ENCODE measurements at places on chromosomes 1 and 21.
A peak's percentile ranks its signal among the peaks of the same experiment; 100 is the strongest.

GRCh38 chr1:2085080-2085479 lies 34.9 kb downstream of the PRKCZ start:
- no peak for DNase-seq

GRCh38 chr1:100606438-100606837 lies 68.5 kb downstream of the GPR88 start:
- DNase-seq, result no peak

DNA sequence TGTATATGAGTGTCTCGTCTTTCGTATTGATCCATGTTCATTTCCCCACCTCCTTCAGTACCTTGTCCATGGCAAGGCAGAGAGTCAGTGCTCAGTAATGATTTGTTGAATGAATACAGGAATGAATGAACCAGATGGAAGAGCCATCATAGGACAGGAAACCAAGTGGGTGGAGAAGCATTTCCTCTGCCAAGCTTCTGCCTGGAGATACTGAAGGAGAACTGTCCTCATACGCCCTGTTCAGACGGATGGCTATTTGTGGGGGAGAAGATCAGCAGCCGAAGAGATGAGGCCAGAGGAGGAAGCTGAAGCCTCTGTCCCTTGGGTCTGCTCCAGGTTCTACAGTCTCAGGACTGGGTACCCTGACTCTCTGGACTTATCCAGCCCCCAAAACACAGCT lies 5.8 kb downstream of the FAM43B start:
- DNase-seq, result no peak

DNA sequence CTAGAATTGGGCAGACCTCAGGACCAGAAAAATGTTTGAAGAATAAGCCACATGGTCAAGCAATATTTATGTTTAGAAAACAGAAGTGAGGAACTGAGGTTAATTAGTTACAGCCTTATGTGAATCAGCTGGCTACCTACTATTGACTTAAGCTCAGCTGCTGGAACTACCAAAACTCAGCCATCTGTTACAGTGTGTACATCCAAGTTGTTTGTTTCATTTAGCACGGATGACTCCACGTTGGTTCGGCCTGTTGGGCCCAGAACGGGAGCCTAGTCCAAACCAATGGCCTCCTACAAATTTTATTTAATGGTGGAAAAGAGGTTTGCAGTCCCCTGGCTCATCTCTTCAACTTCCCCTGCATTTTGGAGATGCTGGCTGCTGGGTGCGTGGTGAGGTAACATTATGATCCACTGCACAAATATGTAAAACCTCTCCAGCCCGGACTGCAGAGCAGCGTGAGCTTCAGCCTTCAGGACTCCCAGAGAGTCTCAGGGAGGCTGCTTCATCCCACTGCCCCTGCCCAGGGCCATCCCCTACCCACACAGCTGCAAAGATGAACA lies 143.4 kb downstream of the ZZZ3 start:
- no peak for DNase-seq

DNA sequence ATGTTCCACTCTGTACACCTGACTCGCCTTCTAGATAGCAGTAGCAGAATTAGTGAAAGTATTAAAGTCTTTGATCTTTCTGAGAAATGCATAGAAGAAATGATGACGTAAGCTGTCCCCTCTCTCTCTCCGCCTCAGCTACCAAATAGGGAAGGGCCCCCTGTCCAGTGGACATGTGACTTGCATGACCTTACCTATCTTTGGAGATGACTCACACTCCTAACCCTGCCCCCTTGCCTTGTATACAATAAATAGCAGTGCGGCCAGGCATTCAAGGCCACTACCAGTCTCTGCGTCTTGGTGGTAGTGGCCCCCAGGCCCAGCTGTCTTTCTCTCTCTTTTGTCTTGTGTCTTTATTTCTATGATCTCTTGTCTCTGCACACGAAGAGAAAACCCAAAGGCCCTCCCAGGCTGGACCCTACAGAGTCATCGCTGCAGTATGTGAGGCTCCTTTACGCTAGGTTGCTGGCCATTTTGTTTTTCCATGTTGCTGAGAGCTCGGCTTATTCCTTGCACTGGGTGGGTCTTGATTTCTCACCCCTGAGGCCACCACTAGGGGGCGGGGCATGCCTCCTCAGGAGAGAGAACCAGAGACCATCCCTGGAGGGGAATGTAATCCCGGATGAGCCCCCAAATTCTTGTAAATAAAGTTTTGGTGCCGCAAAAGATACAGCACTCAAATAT lies 16.0 kb upstream of the ZBTB8B start:
- no peak for DNase-seq

- DNase-seq, result no peak
Measured at GRCh38 chr1:152681616-152682015, 4.3 kb upstream of the LCE2B start.

DNA sequence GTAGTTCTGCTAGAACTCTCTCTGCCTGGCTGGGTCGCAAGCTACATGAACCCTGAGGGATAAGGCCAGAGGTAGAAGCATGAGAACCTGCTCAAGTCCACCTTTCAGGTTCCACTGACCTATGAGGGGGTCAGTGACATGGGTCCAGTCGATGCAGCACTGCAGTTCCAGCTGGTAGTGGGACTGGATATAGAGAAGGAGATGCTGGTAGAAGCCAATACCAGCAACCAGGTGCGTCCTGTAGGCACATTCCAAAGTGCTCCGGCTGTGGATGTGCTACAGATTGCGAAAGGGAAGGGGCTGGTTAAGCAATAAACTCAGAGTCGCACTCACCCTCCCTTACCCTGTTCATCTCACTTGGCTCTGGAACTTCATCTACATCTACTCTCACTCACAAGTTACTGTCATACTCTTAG lies 5.7 kb downstream of the SMG5 start:
- DNase-seq, result no peak

GRCh38 chr1:9553736-9554144 lies 14.5 kb downstream of the SLC25A33 start:
- DNase-seq, result no peak

- no peak for DNase-seq
Measured at GRCh38 chr1:1915911-1916840, 1.1 kb downstream of the CALML6 start.

DNA sequence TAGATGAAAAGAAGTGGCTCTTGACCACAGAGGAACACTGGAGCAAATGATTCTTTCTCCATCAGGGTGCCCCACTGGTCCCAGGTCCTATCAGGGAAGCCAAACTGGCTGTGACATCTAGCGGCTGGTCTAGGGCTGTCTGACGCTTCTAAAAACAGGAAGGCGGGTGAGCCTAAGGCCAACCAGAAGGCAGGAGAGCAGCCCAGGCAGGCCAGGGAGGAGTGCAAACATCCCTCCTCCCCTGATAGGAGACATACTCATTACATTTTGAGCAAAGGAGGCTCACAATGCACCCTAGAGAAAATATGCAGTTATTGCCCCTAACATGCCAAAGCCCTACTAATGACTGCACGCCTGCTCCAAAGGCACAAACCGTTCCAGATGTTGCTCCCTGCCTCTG lies 10.4 kb upstream of the FOXE3 start:
- no peak for DNase-seq

GRCh38 chr21:42490720-42491119 lies 5.3 kb downstream of the RSPH1 start:
- no peak for DNase-seq

- no peak for DNase-seq
Measured at GRCh38 chr21:17050156-17050555, 462.7 kb upstream of the CXADR start.

- DNase-seq, result no peak
Measured at GRCh38 chr1:101388904-101389546, 152.2 kb downstream of the S1PR1 start.

- DNase-seq, result no peak
Measured at GRCh38 chr21:15277466-15277865, 212.7 kb upstream of the NRIP1 start.

DNA sequence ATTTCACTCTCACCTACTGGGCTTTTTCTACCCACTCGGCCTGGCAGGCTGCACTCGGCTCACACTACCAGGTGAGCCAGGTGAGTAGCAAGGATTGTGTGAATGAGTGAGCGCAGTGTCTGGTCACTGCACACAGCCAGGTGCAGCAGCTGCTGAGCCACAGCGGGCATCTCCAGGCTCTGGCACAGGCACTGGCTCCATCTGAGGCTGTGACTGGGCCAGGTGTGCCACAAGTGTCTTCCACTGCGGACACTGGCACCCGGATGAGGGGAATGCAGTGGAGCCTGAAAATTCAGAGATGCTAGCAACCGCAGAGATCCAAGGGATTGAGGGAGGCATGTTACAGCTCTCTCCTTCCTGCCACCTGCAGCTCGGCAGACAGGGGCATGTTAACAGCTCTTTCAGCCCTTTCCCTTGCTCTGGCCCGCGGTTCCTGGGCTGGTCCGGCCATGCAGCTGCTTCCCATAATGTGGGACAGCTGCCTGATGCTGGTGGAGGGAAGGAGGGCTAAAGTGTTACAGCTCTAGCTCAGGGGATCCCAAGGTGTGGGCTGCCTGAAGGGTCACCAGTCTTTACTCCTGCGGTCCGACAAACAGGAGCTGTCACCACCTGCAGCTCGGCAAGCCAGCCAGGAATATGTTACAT lies 1038.3 kb downstream of the AMY1C start:
- no peak for DNase-seq

- DNase-seq, result no peak
Measured at GRCh38 chr1:155334962-155335361, 14.3 kb downstream of the RUSC1 start.

DNA sequence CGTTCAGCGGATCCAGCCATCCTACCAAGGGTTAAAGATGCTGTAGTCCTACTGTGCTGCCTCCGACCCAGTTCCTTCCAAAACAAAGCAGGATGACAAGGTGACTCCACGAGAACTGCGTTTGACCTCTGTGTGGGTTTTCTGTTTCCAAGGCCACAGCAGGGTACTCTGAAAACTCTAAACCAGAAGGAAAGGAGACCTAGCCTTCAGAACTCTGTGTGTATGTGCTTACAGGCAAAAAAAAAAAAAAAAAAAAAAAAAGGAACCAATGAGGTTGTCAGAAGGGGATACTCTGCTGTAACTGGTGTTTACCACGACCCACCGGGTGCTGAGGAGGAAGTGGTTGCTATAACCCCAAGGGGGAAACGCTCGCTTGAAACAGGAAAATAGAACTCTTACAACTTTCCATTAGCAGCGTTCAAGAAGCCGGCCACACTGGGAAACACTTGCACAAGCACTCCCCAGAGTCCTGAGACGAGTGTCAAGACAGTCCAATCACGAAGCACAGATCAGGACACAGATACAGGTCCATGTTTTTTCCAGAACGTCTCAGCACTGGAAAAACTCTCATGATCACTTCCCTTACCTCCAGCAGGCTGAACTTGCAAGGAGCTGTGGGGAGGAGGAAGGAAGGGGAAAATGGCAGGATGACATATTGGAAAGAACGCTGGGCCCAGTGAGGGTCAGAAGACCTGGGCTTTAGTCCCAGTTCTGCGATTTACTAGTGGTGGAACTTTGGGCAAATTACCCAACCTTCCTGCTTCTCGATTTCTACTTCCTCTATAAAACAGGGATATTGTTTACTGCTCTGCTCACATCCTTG lies 64.0 kb downstream of the ITPKB start:
- DNase-seq, result peak; percentile 66

GRCh38 chr1:185441605-185442004 lies 124.6 kb upstream of the IVNS1ABP start:
- DNase-seq, result no peak

GRCh38 chr1:164188497-164188896 lies 370.5 kb upstream of the PBX1 start:
- no peak for DNase-seq

DNA sequence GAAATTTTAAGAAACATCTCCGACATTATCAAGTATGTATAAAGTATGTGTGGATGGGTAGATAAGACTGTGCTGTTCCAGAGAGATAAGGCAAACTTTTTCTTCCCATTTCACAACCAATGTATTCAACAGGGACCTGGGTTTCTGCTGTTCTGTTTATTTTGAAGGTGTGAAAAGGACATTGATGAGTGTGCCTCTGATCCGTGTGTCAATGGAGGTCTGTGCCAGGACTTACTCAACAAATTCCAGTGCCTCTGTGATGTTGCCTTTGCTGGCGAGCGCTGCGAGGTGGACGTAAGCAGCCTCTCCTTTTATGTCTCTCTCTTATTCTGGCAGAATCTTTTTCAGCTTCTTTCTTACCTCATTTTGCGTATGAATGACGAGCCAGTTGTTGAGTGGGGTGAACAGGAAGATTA lies 174.0 kb downstream of the CRB1 start:
- no peak for DNase-seq

GRCh38 chr1:161324020-161324419 lies 9.8 kb downstream of the SDHC start:
- no peak for DNase-seq

DNA sequence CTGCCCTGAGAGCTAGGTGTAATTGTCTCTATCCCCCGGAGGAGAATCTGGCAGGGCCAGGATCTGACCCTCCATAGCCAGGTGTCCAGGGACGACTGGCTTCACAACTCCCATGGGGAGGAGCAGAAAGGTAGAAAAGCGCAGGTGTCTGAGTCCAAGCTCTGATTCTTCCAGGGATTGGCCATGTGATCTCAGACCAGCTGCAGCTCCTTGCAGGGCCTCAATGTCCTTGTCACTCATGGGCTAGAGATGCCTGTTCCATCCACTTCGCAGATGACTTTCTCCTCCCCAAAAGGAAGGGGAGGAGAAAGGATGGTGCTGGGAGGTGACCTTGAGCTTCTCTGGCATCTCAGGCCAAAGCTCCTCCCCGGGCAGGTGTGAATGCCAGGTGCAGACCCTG lies 22.7 kb downstream of the HSPG2 start:
- no peak for DNase-seq

DNA sequence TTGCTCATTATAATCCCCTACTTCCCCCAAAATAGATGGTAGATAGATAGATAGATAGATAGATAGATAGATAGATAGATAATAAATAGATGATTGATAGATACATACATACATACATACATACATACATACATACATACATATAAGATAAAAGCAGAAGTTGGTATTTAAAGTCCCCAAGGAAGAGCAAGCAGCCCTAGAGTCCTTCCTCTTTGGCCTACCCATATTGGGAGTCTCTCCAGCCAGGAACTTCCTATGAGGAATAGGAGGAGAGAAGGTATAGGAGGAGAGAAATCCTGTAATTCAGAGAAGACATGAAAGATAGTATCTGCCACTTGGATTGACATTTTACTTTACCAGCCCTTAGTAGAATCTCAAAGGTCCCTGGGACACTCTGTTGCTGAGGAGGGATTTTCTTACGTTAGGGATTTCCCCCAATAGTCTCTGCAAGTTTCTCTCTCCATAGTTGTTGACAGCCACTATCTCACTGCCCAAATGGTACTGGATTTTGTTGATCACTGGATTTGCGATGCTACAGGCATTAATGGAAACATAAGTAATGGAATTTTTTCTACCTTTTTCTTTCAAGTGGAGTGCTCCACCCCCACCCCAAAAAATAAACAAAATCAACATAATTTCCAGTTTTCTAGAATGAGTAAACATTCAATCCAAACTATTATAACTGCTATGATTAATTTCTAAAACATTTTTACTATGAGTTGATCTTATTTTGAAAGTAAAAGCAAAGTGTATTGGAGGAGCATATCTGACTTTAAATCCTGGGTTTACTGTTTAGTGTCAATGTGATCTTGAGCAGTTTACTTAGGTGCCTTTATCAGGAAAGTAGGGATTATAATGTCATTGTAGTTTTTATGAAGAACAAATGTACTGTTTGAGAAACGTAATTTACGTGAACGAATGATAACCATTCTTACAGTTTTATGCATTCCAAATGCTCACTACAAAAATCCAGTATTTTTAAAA lies 93.2 kb upstream of the TNFSF4 start:
- DNase-seq, result no peak
